ENCODE measurements at places on chromosomes 6 and 20. TPM values are rescaled to one million over a fixed set of nuclear protein-coding genes. Genes with fewer than 3 reads are reported as not detected.

DNA sequence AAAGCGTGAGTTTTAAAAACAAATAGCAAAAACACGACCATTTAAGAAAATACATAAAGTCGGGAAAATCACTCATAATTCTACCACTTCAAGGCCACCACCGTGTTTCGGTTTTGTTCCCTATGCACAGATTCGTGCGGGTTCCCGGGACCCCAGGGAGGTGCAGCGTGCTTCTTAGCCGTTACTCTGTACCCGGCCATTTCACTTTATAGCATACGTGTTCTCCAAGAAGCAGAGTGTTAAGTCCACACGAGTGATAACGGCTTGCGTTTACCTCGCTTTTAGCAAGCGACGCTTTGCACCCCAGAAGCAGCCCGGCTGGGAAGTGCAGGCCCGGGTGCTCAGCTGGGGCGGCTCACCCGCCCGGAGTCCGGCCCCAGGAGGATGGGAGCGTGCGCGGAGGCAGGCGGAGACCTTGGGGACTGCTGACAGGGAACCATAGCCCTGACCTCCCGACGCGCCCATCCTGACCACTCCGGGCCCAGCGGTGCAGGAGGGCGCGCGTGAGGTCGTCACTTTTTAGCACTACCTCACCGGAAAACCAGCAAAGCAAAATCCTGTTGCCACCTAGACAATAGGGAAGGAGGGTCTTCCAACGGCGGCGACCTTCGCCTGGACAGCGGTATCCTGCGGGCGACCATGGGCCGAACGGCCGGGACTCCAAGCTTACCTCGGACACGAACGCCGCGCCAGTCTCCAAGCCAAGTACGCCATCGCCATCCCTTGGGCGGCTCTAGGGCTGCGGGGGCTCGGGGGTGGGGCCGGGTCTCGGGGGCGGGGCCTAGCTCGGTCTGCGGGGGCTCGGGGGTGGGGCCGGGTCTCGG, at the start of gene ECI2:
Gene ECI2, minus strand, starts transcription at position 735 of the 824 bp plus-strand sequence. Its CDS starts 15 bp downstream, at position 720.
- no peak for DNase-seq

GRCh38 chr20:44324343-44324742, 12.5 kb upstream of the R3HDML start:
- no peak for DNase-seq

The DDO gene
- 3.6 TPM for total RNA-seq

The TCP11 gene
- not detected for total RNA-seq

The BCL2L1 gene
- 54.9 TPM for total RNA-seq
